ENCODE measurements at places on chromosomes 6 and 20.

- no peak for DNase-seq
Observed at GRCh38 chr20:45347297-45347935, 808 bp downstream of the SDC4 start.

GRCh38 chr20:8633366-8633765 is 435.5 kb upstream of the PLCB4 start:
- DNase-seq, result no peak

- no peak for DNase-seq
Observed at GRCh38 chr6:131946992-131947955, 3.9 kb downstream of the CCN2 start.

DNA sequence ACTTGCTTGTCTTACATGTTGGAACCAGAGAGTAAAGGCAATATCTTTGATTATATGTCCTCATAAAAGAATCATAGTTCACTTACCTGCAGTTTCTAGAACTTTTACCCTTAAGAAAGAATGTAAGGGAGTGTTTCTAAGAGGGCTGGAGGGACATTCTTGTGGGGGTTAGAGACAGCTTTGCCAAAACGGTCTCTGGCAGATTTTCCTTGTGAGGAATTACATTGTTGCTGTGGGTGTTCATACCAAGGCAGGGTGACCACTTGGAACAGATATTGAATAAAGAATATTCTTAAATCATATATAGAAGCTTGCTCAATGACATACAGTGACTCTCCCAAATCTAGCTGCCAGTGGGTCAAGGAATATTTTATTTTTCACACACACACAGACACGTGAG is 517.6 kb upstream of the SOX4 start:
- no peak for DNase-seq

DNA sequence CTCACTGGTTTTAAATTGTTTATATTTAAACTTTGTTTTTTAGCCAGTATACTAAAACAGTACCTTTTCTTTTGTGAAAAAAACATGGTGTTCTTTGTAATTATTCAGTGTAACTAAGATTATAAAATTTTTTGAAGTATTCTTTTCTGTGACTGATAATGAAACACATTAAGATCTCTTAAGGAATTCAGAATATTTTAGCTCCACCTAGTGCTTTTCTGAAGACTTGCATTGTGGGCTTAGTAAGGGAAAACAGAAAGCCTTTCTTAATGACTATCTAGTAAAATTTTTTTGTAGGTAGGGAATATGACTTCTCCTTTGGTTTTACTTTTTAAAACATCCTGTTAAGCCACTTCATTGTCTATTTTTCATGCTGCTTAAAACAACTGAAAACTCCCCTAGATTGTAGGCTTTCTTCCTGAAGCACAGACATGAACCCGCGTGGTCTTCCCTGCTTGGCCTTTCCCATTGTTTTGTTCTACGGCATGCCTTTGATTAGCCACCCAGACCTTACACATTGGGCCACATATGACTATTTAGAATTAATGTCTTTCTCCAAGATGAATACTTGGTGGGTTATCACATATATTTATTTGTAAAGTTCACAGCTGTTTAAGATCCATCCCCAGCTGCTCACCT is 72.1 kb downstream of the AFDN start:
- DNase-seq, result no peak

- DNase-seq, result no peak
Observed at GRCh38 chr20:13571662-13572061, 67.1 kb downstream of the TASP1 start.

DNA sequence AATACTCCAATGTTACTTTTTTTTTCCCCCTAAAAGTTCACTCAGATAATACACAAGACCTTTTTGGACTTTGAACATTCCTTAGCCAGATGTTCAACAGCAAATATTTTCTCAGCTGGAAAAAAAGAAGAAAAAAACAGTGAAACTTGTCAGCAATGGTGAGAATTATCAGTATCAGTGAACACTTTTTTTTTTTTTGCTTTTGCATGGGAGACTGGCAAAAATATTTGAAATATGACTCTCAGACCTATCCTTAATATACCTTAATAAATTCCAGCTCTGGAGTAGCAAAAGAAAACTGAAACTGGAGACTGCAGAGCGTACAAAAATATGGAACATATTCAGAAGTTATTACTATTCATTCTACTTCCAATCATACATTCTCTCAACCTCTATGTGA is 92.3 kb downstream of the RFPL4B start:
- no peak for DNase-seq

DNA sequence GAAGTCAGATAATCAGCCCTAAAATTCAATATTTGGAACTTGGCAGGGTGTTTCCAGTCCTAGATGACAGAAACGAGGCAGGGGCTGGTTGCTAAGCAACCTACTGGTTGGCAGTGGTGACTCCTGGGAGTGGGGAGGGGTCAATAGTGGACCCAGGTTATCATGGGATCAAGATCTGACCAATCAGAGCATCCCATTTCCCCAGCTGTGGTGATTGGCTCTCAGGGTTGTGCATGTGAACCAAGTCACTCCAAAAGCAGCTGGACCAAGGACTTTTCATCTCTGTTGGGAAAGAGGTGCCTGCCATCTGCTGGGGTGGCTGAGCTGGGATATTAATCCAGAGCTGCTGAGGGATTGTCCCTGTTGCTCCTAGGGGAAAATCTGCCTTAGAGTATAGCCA is 253.4 kb downstream of the PREX1 start:
- no peak for DNase-seq

- no peak for DNase-seq
Observed at GRCh38 chr20:62344782-62345181, 22.3 kb downstream of the LAMA5 start.

GRCh38 chr6:15608396-15608795 is 54.4 kb downstream of the DTNBP1 start:
- peak; percentile 42 for DNase-seq

DNA sequence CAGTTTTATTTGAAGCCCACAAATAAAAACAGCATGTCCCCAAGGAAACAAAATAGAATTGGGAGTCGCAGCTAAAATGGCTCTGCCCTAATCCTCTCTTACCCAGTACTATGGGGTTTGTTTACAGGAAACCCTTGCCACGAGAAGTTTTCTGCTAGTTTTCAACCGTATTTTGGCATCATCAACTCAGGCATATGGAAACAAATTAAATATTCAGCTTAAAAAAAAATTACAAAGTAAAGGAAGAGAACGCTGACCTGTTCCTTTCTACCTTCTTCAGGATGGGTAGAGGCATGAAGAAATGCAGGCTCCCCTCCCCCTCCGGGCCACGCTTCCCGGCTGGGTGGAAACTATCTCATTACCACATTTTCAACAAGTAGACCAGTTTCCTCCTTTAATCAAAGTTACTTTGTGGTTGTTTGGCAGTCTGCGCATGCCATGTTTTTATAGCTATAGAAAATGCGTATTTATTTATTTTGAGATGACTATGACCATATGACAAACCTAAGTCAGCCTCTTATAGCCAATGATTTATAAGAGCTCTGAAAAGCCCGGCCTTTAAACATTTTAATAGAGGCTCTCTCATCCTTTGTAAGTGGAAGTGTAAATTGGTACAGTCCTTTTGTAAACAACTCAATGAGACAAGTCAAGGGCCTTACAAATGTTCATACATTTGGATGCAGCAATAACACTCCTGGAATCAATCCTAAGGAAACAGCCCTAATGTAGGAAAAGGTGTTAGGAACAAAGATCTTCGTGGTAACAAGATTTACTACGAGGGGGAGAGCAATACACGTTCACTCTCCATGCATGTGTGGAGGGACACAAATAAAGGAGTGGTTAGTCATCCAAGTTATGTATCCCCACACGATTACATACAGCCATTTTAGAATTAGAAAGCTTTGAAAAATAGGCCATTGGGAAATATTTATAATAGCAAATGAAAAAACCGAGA is 16.1 kb upstream of the ZNF217 start:
- DNase-seq, result no peak

DNA sequence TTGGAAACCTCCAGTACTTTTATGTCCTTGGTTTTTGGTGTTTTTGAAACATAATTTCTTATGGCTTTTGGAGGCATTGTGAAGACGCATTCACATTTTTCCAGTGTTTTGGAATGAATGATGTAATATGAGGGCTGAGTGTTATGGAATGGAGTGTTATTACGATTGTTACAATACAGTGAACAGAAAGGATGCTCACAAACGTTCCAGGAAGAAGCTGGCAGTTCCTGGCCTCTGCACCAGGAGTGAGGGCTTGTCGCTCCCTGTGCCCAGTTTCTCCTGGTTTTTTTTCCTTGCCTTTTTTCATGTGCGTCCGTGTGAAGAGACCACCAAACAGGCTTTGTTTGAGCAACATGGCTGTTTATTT is 20.3 kb downstream of the GMPR start:
- no peak for DNase-seq

DNA sequence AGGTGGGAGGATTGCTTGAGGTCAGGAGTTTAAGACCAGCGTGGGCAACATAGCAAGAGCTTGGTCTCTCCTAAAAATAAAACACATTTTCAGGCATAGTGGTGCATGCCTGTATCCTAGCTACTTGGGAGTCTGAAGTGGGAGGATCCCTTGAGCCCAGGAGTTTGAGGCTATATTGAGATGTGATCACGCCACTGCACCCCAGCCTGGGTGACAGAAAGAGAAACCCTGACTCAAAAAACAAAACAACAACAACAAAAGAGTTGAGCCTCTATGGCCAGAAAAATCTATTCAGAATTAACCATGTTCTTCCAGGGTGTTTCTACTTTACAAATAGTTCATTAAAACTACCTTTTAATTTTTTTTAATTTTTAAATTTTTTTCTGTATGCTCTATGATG is 60.6 kb downstream of the TIAM2 start:
- DNase-seq, result no peak

- DNase-seq, result no peak
Observed at GRCh38 chr6:139540276-139540675, 165.8 kb upstream of the CITED2 start.

- no peak for DNase-seq
Observed at GRCh38 chr6:119559586-119559985, 210.0 kb upstream of the MAN1A1 start.

GRCh38 chr20:15706719-15707118 is 866.5 kb downstream of the KIF16B start:
- no peak for DNase-seq
